CD4-positive, alpha-beta T cell (primary cell): ENCODE measurements at places on chromosomes 7 and 10.

DNA sequence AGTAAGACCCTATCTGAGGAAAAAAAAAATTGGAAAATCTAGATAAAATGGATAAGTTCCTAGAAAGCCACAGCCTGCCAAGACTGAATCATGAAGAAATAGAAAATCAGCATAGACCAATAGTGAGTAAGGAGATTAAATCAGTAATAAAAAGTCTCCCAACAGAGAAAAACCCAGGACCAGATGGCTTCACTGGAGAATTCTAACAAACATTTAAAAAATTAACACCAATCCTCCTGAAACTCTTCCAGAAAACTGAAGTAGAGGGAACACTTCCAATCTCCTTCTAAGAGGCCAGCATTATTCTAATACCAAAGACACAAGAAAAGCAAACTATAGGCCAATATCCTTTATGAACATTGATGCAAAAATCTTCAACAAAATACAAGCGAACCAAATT, 8.8 kb upstream of the LIMK1 start:
- DNase-seq, result no peak

DNA sequence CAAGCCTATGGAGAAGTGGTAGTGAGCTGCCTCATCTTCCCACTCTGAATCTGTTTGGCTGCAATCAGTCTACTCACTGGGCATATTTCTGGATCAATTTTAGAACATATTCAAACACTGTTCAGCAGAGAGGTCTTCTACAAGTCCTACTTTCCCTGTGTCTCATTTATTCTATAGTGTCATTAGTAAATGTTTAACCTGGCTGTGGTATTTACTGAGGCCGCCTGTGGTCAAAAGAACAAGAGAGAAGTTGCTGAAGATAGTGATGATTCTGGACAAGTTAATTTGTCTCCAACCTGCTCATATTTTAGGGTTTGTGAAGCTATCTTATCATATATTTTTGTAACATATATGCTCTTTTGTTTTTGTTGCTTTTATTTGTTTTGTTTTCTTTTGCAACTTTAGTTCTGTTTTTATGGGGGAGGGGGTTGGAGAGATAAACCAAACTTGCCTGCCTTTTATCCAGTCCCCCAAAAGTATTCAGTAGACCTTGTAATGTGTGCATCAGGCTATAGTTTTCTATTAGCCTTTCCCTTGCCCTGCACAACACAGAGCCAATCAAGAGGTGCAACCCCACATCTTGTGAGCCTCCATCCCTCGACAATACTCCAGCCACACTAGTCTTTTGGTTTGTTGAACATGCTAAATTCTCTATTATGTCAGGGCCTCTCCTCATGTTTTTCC, 362.8 kb upstream of the MBL2 start:
- no peak for DNase-seq

GRCh38 chr7:119482209-119482608, 790.8 kb upstream of the KCND2 start:
- DNase-seq, result no peak

DNA sequence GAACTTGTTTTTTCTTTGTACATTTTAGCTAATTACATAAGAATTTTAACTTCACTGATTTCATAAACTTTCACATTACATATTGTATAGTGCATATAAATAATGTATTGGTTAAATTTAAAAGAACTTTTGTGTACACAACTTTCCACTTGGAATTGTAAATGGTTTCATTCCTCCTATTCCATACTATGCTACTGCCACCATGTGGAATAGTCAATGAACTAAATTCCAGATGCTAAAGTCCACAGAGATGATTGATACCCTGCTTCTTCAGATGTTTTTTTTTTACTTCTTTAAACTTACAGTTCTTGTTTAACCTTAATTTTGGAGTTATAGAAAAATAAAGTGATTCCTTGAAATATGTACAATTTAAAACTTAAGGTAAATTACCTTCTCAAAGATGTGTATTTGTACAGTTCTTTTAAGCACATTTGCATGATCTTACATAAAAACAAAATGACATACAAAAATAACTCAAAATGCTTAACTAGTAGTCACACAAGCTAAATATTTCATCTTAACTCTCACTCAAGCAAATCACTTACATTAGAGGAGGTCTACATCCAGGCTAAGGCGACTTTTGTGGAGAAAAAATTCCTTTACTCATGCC, 247.6 kb upstream of the HGF start:
- no peak for DNase-seq

- no peak for DNase-seq
Observed at GRCh38 chr10:76552091-76552873, 1085.3 kb downstream of the KCNMA1 start.

GRCh38 chr7:110944448-110944847, 146.5 kb upstream of the LRRN3 start:
- no peak for DNase-seq

DNA sequence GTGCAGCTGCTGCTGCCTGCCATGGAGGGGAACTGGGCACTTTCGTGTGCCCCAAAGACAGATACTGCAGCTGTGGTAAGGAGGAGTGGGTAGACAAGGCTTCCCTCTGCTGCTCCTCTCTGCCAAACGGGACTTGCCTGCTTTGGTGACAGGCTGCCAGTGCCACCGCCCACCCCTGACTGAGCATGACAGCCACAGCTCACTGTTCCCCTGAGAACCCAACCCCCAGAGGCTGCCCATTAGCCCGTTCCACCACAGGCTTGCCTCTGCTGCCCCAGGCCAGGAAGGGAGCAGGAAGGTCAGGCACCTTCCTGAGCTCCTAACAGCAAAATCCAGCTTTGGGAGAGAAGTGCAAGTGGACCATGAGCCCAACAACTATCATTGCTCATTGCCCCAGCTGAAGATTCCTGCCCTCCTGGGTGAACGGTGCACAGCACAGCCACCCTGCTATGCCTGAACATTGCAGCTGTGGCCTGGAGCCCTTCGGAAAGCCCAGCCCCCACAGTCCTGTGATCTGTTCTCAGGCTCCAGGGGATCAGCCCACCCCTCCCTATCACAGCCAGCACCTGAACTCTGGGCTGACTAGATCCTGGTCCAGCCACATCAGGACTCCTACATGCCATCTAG, 58.7 kb upstream of the ANTXRL start:
- no peak for DNase-seq

DNA sequence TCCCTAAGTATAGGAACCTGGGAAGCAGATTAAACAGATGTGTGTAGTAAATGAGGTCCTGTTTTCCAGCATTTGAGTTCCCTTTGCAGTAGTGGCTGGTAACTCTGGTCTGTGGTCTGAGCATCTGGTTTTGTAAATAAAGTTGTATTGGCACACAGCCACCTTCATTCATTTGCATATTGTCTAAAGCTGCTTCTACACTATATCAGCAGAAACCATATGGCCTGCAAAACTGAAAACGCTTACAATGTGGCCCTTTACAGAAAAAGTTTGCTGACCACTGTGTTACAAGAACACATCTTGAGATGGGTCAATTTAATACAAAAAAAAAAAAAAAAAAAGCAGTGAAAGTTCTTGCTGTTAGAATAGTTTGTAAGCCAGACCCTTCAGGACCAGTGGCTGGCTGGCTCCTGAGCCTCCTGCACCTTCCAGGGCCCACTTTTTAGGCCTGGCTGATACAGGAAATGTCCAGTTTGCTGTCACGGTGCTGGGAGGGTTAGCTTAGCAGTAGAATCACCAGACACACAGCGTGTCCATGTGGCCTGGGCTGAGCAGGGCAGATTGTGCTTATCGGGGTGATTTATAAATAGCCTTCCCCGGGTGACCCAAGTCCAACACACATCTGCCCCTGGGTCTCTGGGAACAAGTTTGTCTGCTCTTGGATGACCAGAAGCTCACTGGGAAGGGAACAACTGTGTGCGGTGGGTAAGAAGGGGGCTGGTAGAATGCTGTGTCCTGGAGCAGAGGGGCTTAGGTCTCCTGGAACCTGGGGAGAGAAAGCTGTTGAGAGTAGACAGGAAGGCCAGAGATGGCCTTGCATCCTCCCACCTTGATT, 1.4 kb downstream of the C10orf71 start:
- no peak for DNase-seq

GRCh38 chr10:85379338-85379737, 987.3 kb downstream of the GRID1 start:
- DNase-seq, result no peak

- no peak for DNase-seq
Observed at GRCh38 chr7:26787701-26788100, 76.7 kb downstream of the SKAP2 start.

GRCh38 chr7:81594767-81595166, 175.1 kb downstream of the HGF start:
- no peak for DNase-seq

DNA sequence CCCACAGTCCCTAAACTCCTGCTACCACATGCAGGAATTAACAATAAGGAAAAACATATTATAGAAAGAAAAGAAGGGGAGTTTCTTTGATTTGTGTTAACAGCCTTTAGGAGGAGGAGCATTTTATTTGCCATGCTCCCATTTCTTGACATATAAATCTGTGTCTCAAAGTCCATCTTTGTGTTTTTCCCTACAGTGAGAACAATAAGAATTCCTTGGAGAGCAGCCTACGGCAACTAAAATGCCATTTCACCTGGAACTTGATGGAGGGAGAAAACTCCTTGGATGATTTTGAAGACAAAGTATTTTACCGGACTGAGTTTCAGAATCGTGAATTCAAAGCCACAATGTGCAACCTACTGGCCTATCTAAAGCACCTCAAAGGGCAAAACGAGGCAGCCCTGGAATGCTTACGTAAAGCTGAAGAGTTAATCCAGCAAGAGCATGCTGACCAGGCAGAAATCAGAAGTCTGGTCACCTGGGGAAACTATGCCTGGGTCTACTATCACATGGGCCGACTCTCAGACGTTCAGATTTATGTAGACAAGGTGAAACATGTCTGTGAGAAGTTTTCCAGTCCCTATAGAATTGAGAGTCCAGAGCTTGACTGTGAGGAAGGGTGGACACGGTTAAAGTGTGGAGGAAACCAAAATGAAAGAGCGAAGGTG, 4.1 kb downstream of the IFIT2 start:
- no peak for DNase-seq

DNA sequence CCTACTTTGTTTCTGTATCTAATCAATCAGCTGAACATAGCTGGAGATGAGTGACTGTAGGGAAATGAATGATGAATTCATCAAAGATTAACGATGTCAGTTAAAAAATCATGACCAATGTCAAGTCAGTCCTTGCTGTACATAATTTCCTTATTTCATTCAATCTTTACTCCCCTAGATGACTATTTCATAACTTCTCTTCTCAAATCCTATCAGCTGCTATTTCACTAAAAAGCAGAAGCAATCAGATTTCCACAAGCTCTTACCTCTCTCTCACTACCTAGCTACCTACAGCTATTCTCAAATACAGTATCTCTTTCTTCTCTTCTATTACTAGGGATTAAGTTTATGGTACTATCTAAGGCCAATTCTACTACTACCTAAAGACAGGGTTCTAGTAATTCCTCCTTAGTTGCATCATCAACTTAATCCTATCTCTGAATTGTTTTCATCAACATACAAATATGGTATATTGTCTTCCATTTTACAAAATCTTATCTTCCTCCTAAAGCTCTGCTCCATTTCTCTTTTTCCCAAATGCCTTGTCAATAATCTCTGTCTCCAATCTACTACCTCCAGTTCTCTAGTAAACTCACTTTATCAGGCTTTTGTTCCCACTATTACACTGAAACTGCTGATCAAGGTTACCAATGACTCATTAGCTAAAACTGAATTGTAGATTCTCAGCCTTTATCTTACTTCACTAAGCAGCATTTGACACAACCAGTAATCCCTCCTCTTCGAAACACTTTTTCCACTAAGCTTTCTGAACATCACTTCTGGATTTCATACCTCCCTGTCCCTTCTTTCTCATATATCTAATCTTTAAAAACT, 28.4 kb downstream of the JMJD1C start:
- no peak for DNase-seq

- no peak for DNase-seq
Observed at GRCh38 chr10:132630156-132630555, 92.6 kb downstream of the INPP5A start.

DNA sequence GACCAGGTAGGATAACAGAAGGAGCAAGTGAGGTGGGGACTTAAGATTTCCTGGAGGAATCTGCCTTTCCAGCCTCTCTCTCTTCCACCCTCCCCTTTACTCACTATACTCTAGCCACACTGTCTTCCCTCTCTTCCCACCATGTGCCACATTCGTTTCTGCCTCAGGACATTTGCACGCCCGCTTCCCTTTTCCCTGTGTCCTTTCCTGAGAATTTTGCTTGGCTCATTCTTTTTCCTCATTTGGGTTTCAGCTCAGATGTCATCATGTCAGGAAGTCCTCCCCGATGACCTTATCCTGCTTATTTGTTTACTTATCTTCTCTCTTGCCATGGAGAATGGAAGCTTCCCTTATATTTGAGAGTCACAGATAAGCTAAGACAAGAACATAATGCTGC, 363.8 kb downstream of the PRPF18 start:
- no peak for DNase-seq

GRCh38 chr7:127287133-127287532, 34.4 kb upstream of the GRM8 start:
- no peak for DNase-seq

DNA sequence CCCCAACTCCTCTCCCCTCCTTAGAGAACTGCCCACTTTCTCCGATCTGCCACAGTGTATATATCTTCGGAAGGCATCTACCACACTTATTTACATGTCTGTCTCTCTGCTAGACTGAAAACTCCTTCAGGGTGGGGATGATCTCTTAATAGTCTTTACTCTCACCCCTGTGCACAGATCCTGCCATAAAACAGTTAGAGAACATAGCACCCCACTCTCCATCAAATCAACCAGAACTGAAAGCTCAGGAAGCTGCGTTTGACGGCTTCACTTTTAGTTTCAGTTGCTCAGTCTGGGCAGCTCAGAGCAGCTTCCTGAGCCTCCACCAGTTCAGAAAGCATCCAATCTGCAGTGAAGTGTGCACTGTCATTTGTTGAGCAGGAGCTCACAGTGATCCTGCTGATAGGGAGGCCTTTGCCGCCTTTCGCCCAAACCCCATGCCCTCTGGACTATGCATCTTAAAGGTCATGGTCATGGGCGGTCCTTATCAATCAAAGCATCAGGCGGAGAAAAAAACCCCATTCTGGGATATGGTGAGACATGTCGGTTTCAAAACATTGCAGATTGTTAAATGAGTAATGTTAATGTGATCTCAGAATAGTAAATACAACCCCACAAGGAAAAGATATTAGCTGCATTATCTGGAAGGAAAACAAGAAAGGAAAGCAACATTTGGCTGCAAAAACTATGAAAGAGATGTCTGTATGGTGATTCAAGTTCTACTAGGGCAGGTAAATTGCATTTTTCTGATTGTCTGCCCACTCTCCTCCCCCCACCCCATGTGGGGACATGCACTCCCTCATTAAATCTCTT, 167.1 kb upstream of the ADO start:
- peak; percentile 44 for DNase-seq
